ENCODE measurements at places on chromosomes 1 and 21.
A peak's percentile ranks its signal among the peaks of the same experiment; 100 is the strongest.

- no peak for DNase-seq
These were observed 10.6 kb downstream of the PADI1 start for GRCh38 chr1:17215545-17215890.

DNA sequence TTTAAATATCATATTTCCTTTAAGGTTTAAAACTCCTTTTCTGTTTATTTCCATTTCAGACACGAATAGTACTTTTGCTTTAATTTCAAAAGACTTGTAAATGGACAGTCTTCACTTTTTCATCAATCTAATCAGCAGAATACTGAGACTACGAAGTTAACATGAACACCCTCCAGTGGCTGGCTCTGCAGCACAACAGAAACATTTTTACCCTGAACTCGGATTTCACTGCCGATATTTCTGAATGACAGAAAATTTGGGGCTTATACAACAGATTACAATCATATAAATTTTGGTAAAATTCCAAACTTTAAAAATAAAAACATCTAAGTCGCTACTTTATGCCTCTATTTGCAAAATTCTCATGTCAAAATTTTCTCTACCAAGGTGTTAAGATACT, 86.2 kb downstream of the AKT3 start:
- no peak for DNase-seq

DNA sequence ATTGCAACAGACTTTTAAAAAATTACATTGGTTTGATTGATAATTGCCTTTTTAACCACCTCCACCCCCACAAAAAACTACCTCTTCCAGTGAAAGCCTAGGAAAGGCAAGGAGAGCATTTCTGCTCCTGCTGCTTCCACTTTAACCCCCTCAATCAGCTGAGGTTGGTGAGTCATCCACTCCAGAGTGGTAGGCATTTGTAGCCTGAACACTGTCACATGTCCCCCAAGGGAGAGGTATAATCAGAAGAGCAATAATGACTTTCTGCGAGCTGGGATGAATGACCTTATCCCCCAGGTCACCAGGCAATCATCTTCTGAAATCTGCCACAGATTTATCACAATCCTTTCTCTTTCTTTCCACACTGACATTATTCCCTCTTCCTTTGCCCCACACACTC, 126.6 kb upstream of the CAMK1G start:
- DNase-seq = no peak

DNA sequence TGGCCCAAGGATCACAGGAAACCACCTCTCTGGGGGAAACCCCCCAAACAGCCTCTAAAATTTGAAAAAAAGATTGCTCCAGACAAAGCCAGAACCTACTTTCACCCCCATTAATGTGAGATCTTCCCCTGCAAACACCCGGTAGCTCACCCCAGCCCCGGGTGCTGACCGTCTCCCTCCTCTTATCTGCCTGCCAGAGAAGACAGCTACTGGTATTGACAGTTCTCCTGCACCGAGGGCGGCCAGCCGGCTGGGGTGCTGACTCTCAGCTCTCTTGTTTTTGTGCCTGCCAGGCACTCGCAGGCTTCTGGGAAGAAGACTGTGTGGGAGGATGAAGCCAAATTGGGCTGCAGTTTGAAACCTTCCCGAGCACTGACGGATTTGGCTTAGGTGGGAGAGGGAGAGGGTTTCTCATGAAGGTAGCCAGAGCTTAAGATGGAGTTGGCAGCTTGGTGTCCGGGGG, 48.2 kb downstream of the RASSF5 start:
- no peak for DNase-seq

- no peak for DNase-seq
These were observed 26.7 kb downstream of the SLC2A1 start for GRCh38 chr1:42931911-42932422.

DNA sequence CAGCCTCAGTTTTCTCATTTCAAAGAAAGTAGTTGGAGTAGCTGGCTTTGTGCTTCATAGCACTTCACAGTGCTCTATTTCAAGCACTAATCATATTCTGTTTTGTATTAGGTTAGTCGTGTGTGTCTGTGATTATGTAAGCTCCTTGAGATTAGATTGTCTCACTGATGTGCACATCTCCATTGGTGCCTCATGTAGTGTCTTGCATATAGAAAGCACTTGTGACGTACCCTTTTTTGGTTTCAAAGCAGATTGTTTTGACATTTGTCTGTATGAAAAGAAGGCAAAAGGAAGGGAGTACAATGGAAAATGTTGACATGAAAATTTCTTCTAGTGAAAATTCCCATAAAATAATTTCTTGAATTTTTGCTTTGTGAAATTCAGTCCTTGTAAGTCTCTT, 13.9 kb downstream of the BTBD8 start:
- no peak for DNase-seq

GRCh38 chr1:63678200-63678599, 85.0 kb downstream of the PGM1 start:
- DNase-seq = no peak

DNA sequence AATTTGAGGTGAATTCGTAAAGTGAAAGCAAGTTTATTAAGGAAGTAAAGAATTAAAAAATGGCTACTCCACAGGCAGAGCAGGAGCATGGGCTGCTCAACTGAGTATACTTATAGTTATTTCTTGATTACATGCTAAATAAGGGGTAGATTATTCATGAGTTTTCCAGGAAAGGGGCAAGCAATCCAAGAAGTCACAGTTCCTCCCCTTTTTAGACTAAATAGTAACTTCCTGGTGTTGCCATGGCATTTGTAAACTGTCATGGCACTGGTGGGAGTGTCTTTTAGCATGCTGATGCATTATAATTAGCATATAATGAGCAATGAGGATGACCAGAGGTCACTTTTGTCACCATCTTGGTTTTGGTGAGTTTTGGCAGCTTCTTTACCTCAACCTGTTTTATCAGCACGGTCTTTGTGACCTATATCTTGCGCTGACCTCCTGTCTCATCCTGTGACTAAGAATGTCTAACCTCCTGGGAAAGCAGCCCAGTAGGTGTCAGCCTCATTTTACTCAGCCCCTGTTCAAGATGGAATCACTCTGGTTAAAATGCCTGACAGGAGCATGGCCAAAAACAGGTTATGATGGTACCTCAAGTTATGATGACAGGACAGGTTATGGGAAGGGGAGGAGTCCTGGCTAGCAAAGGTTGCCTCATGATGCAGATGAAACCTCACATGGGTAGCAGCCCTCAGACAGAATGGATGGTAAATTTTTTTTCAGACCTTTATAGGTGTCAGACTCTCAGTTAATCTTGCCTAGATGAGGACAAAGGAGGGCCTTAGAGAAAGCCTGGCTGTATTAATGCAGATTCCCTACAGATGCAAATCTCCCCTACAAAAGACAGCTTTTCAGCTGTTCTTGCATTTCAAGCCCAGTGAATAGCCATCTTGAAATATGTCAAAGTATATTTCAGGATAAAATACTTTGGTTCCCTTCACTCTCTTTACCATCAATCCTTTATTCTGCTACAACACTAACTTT, 49.7 kb downstream of the SIPA1L2 start:
- DNase-seq = no peak

GRCh38 chr21:45440736-45441350, 35.9 kb downstream of the COL18A1 start:
- DNase-seq = no peak

DNA sequence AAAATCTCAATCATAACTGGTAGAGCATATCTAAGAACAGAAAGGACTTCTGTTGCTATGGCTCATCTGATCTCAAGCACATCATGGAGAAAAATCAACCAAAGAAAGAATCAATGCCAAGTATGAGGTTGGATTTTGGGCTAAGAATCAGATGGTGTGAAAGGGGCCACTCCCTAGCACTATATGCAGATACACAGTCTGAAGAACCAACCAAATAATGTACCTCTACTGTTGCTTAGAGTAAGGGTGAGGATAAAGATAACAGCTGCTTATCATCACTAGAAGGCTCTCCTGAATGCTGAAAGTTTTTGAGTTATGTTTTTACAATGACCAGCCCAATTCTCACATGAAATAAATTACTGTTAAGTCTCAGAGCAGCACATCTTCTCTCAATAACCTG, 35.6 kb downstream of the ST7L start:
- no peak for DNase-seq

GRCh38 chr1:24284156-24284471, 35.0 kb upstream of the GRHL3 start:
- DNase-seq = no peak

GRCh38 chr1:240352769-240353168, 259.2 kb downstream of the GREM2 start:
- no peak for DNase-seq

DNA sequence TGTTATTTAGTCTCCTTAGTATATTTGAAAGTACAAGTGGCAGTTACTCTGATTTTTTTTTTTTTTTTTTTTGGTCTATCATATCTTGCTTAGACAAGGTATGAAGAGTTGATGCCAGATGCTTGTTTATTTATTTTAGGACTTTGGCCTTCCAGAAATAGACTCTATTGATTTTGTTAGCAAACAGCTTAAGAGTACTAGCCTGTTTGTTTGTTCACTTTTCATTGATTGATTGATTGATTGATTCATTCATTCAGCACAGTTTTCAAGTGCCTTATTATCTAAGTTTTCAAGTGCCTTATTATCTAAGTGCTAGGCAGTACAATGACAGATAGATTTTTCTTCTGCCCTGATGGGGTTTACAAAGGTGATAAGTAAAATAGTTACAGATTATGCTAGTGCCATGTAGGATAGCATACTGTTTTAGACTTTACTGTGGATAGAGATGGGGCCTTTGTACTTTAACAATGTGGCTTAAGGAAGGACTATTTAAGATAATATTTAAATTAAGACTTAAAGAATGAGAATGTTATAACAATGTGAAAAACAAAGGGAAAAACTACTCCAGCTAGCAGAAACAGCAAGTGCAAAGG, 50.5 kb downstream of the MTF2 start:
- no peak for DNase-seq

DNA sequence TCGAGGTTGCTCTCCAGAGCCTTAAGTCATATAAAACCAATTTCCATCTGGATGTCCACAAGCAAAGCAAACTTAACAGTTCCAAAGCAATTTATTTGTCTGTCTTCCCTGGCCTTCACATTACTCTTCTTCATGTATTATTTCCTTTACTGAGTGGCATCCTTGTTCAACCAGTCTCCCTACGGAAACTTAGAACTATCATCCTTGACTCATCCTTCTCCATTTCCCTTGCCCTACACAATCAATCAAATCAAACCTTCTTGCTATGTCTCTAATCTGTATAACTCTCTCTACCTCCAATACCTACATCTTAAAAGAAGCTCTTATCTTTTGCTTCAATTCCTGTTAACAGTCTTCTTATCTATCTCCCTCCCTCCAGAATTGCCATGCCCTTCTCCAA, 25.4 kb downstream of the EGLN1 start:
- DNase-seq = no peak

DNA sequence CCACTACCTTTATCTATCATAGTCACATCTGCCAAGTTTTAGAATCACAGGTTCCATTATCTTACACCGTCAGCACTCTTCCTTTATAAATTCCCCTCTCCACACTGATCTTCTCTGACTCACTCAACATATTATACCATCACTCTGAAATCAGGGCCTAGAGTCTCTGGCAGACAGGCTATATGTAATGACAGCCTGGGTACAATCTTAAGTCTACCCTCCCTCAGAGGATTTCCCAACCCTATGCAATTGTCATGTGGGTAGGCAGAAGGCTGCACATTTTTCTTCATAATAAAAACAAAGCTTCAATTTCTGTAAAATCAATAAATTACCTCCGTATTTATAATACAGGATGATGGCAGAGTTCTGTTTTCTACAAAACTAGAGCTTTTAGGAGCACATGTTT, 138.0 kb downstream of the RERE start:
- DNase-seq = peak; percentile 34

DNA sequence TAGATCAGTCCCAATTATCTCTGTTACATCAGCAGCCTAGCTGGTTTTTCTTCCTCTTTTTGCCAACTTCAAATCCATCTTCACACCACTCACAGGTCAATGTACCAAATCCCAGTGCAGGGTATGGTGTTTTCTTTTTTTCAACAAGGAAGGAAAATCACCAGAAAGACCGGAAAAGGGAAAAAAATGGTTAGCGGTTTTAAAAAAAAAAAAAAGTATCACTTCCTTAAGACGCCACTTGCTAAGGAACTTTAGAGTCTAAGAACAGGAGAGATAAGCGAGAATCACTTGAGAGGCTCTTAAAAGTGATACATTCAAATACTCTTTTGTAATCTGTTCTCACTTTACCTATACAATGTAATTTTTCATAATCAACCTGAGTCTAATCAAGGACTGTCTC, 3.1 kb upstream of the OR10J1 start:
- no peak for DNase-seq

- no peak for DNase-seq
These were observed 376.7 kb downstream of the S1PR1 start for GRCh38 chr1:101613546-101613945.

- DNase-seq = no peak
These were observed 11.7 kb upstream of the CDK18 start for GRCh38 chr1:205492774-205493173.

DNA sequence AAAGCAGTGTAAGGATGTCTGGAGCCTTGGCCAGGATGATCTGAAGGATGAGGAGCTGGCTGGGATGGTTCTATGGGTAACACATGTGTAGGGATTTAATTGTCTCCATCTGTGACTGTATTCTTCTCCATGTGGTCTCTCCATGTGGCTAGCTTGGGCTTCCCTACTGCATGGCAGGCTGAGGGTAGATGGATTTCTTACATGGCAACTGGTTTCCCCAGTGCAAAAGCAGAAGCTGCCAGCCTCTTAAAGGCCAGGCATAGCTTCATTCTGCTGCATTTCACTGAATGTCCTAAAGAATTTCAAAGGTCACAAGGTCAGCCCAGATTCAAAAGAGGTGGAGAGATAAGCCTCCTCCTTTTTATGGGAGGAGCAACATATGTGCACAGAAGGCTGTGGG, 61.7 kb downstream of the XCL2 start:
- DNase-seq = peak; percentile 38

DNA sequence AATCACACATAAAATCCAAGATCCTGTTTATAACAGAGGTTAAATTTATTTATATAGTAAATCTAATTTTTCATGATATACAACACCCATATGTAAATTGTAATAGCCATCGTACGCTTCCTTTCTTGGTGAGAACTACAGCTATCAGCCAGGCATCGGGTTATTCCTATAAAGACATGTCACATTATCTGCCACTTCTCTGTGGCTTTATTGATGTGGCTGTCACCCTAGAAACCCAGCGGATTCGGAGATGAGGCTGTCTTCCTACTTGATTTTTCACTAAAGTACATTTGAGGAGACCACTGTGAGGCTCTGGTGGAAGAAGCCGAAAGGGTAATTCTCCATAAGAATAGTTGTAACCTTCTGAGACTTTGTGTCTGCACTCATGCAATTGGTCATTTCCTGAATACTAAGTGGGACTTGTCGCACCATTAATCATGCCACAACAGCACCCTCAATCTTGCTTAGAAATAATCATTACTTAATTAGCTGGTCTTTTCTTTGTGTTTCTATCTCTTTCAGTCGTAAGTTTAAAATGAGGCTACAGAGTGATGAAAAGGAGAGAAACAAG, 106.0 kb downstream of the NTNG1 start:
- DNase-seq = no peak

DNA sequence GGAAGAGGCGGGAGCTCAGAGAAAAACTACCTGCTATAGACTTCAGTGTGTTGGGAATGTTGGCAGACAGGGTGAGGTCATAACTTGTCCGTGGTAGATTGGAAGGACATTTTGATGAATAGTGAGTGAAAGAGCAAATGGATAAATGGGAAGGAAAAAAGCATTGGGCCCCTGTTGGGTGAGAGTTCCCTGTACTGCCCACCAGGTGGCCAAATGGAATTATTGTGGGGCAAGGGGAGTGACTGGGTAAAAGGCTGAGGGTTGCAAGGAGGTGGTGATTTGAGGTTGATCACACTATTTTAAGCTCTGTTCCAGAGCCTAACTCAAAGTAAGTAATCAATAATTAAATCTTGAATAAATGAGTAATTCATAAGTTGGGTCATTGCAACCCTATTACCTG, 60.4 kb downstream of the MRPS6 start:
- no peak for DNase-seq
